T-helper 17 cell (primary cell): ENCODE measurements at places on chromosomes 6 and 20.

GRCh38 chr20:53660078-53660909, 66.7 kb upstream of the ZNF217 start:
- no peak for DNase-seq

DNA sequence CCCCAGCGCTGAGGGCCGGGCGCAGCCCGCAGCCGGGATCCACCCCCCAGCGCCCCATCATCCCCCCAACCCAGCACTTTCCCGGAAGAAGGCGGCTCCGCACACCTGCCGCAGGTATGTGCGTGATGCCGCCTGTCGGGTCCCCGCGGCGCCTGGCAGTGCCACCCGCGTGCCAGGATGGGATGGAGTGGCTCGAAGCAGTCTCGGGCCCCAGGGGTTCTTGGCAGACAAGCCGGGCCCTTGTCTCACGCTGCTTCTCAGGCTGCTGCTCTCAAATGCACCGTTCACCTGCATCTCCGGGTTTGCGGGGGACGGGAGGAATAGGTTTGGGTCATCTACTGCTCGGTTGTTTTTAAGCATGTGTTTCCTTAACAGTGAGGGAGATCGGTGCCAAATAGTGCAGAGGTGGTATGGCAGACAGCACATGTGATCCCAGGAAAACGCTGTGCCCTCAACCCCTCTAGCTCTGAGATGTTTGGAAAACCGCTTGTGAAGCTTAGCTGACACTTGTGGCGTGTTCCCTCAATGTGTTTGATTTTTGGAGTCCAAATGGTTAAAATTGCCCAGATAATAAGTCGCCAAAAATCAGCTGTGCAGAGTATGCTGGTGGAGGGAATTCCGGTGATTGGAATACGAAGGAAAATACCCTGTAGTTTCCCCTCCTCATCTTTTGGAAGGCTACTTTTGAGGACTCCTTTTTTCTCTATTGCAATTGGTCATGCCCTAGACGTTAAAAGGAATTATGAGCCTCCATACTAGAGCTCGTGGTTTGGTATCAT, 926 bp downstream of the MYLIP start:
- DNase-seq = no peak

DNA sequence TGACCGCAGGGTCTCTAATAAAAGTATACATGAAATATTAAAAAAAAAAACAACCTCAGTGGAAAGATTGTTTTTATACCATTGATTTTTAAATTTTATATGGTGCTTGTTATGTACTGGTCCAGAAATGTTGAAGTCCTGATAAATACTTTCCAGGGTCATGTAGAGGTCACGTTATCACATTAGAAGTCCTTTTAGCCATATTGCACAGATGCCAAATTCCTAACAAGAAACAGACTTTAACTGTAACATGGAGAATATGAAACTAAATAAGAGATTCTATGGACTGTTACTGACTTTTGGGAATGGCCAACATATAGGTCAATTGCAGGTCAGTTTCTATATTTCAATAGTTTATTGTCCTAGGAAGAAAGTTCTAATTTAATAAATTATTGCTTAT, 89.0 kb downstream of the ADGRB3 start:
- DNase-seq = no peak

DNA sequence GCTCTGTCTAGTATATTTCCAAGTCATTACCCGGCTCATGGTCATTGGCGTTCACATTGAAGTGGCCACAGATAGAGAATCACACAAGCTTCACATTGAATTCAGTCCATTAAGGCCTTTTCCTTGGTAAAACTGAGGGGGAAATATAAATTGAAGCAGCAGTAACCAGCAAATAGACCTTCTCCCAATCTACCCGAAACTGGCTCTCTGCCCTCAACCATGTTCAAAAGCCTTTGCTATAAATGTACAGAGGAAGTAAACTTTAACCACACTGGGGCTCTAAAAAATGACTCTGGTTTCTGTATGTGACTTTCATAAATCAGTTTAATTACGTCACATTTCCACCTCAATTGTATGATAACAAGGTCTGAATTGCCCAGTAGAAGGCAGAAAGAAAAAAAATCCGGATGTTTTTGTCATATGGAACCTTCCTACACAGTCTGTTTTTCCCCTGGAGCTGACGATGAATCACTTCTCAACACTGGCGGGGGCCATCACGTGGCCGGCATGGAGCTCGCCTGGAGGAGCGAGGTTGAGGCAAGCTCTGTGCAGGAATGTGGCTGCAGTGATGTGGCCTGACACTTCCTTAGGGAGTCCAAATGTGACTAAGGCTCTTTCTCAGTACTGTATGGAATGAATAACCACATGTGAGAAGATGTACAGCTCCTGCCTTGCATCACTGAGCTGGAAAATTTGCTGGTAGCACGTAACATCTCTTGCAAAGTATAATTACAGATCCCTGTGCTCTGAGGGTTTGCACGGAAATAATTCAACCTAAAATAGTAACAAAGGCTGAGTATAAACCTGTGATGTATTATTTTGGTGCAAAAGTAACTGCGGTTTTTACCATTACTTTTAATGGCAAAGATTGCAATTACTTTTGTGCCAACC, 58.6 kb upstream of the SNX9 start:
- peak; percentile 87 for DNase-seq

GRCh38 chr6:162889303-162889702, 161.5 kb downstream of the PACRG start:
- no peak for DNase-seq

- no peak for DNase-seq
Observed at GRCh38 chr6:48978016-48978415, 485.0 kb downstream of the MMUT start.

DNA sequence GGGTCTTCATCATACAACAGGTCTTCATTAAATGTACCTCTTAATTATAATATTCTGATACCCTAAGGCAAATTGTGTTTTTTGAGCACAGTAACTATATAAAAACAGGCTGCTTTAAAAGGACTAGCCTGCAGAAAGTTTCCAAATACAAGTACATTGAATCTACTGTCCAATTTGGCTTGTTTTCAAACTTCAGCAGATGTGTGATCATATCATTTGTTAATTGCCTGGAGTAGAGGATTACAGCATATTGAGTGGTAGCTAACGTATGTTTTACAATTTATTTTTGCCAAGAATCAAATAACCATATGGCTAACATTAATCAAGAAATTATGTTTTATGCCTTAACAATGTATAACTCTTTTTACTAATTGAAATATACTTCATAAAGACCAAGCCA, 12.6 kb downstream of the TINAG start:
- no peak for DNase-seq

DNA sequence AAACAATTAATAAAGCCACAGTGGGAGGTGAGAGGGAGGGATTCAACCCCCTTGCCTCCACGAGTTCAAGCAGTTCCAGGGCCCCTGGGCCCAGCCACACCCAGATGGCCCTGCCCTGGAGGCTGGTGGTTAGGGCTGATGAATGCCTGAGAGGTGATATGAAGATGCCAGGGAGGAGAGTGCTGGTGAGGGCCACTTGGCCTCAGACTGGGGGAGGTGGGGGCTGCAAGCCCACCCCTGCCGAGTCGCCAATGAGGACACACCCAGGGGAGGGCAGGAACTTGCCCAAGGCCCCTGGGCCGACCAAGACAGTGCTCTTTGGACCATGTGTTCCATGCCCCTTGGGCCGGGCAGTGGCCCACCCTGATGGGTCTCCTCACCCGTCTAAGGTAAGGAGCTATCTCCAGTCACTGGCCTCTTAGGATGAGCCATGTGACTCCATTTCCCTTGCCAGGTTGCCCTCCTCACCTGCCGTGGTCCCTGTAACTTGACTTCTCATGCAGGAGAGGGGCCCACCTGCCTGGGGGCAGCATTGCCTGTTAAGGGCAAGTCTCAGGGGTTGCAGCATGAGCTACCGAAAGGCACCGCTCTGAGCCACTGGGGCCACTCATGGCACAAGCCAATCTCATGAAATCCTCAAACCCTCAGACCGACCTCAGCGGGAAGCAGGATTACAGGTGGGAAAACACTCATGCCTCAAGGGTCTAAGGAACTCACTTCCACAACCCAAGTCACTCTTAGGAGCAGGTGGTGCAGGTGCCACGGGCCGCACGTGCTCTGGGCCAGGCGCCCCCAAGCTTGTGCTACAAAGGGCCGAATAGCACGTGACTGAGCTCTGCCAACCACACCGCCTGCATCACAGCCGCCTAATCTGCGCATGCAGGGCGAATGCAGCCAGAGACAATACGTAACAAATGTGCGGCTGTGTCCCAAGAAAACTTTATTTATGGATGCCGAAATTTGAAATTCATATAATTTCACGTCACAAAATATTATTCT, 147.4 kb upstream of the MLN start:
- no peak for DNase-seq

- no peak for DNase-seq
Observed at GRCh38 chr6:12967686-12968085, 251.1 kb downstream of the PHACTR1 start.

- DNase-seq = no peak
Observed at GRCh38 chr20:52552181-52552872, 360.7 kb upstream of the ZFP64 start.

GRCh38 chr6:148392671-148393070, 50.0 kb downstream of the SASH1 start:
- no peak for DNase-seq

DNA sequence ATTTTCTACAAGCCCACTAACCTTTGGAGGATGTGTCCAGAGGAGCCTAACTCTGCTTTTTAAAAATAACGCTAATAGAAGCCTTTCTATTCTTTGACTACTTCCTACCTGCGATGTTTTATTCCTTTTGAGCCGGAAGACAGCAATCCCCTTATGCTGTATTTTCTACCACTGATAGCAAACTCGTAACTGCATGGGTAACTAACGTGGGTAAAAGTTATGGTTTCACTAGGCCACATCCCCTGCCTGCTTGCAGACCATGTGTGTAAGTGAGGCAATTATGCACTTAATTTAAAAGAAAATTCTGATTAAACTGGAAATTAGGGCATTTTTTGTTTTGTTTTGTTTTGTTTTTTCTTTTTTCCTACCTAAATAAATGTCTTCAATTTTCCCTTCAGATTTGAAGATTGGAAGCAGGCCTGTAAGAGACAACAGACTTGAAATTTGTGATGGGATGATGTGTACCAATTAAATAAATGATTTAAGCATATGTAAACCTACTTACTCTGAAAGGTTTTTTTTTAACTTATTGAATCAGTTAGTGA, 931 bp downstream of the UFL1 start:
- no peak for DNase-seq

DNA sequence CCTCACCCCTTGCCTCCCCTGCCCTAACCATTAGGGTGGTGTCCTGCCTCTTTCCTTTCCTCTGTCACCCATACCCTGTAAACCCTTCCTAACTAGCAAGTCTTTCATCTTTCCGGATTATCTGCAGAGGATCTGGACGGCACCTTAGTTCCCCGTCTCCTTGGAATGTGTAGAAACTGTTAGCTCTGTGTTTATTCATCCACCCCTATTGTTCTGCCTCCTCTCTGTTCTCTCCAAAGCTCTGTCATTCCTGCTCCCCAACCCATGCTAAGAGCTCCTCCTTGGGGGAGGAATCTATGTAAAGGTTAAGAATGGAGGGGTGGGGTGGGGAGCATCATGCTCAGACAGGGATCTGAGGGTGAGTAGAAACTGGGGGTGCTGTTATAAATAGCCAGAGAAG, 39.4 kb upstream of the KCNK5 start:
- no peak for DNase-seq

DNA sequence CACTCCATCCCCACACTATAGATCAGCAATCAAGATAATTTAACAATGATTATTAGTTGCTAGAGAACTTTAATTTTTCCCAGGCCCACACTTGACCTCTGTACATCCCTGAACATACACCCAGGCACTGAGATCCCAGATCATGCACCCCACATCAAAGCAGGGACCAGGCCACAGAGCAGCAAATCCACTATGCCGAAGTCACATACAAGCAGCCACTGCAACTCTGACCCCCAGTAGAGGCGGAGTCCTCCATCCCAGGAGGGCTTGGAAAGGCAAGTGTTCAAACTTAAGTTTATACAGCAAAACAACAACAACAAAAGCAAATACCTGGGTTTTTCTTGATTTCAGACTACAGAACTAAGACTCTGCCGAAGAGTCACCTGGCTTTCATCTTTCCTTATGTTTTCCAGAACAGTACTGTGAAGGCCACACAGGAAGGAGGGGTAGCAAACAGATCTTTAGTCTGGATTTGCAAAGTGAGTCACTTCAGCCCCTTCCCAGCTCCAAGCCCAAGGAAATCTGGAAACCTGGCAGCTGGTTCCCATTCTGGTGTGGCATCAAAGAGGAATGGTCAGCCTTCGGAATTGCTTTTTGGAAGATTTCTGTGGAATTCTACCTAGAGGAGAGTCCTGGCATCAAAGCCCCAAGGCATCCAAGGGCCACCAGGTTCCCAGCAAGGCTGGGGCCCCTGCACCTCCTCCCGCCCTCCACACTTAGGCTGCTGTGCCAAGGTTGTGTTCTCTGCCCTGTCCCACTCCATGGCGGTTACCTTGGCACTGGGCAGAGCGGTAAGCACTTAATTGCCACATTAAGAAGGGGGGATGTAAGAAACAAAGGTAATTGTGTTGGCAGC, 7.3 kb downstream of the JAG1 start:
- DNase-seq = no peak

DNA sequence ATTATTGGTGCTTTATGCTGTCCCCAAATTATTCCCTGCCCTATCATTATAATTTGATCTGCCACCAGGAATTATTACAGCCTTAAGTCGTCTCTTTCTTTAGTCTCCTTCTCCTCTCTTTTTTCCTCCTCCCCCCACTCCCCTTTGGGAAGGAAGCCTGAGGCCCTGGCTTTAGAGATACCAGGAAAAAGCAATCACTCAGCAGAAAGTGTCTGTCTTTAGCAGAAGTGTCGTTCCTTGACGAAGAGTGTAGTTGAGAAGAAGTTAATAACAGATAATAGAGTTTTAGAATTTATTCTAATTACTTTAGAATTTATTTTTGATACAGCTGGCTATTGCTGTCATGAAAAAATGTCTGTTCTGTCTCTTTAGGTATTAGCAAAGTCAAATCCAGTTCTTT, 16.5 kb downstream of the LIN28B start:
- DNase-seq = no peak

- DNase-seq = no peak
Observed at GRCh38 chr20:33010674-33011449, 3.4 kb downstream of the BPIFB2 start.

GRCh38 chr20:21190869-21191268, 65.0 kb downstream of the KIZ start:
- DNase-seq = no peak

DNA sequence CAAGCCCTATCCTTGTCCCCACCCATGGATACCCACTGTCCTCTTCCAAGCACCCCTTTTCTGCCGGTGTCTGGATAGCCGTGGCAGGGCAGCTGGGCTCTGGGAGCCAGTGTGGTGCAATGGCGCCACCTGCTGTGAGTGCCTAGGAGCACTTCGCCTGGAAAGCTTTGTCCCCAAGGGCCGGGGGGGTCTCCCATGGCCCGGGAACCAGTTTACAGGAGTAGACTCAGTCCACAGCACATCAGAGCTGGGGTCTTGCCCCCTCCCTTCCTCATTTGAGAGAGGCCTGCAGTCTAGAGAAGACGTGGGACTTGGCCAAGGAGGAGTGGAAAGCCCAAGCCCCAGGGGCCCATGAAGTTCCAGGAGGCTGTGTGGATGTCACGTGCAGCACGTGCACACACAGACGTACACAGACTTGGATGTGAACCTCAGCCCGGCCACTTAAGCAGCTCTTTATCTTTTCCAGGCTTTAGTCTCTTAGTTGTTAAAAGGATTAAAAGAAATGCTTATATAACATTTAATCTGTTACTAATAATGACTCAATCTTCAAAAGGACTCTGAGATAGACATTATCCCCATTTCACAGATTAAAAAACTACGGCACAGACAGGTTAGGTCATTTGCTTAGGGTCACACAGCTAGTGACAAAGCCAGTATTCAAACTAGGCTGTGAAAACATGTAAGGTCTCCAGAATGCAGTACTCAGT, 40.9 kb upstream of the CDH22 start:
- peak; percentile 37 for DNase-seq

- DNase-seq = no peak
Observed at GRCh38 chr6:79240509-79240908, 6.0 kb upstream of the HMGN3 start.
